ENCODE measurements at places on chromosomes 2 and 18. TPM values are rescaled to one million over a fixed set of nuclear protein-coding genes. Genes with fewer than 3 reads are reported as not detected.
A peak's percentile ranks its signal among the peaks of the same experiment; 100 is the strongest.

DNA sequence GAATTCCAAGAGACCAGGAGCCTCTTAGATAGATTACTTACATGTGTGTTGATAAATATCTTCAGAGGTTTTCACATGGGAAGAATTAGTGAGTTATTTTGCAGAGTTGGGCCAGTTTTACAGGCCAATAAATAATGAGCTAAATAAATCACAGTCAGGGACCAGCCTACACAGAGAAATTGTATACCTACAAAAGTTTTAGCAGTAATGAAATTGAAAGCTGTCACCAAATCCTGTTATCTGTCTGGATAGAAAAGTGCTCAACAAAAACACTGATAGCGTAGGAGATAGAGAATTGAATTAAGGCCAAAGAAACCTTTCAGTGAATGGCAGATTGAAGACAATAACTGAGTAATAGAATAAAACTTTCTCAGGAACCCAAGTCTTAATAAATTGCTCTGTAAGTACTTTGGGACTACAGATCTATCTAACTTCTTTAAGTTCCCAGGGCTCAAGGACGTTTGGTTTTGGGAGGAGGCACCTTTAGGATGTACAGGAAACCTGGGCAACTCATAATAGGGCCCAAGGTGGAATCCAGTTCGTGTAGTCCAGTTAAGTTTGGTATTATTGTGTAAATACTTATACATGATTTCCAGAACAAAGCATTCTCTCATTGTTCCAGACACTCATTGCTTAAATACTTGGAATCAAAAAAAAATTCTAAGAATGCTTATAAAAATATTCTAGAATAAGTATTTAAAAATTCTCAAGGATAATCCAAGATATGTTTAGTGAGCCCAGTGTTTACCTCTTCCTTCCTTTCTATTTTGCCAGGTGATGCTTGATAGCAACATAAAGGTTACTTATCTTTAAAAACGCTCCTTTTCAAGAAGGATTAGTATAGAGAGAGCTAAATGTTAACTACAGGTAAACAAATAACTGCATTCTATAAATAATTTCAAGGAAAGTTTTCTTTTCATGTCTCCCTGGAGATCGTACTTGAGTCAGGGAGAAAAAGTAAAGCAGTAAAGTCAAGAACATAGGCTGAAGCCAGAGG is 134.5 kb downstream of the NCKAP5 start:
- no peak for DNase-seq

Gene RGPD6
- 11.6 TPM for polyA plus RNA-seq

- no peak for DNase-seq
Measured at GRCh38 chr2:165471349-165471950, 2.0 kb downstream of the CSRNP3 start.

DNA sequence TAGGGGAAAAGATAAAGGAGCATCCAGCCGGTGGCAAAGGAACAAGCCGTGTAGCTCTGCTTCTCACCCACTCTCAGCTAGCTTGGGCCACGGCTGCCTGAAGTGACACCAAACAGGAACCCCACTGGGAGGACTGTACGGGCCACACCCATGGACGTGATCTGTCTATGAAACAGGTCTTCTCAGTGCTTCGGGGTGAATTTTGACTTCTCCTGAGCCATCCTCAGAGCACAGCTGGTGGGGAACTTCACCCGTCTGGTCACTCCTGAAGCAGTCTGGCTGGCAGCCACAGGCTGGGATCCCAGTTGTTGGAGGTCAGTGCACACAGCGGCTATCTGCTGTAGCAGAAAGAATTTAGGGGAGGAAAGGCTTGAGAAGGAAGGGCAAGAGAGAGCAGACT is 223.8 kb downstream of the FAM210A start:
- no peak for DNase-seq

DNA sequence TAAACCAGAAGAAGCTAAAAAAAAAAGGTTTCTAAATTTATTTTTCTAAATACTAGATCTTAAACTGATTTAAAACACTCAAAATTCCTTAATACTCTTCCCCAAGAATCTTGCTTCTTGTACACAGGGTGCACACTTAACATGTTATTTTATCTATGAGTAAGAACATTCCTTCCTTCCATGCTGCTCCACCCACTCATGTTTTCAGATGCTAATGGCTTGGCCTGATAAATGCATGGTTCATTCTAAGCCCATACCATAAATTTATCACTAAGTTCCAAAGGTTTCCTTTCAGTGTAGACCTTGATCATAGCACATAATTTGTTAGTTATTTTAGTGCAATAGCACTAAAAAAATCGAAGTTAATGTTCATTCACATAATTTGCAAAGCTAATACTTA is 8.1 kb downstream of the FBXO48 start:
- peak; percentile 72 for DNase-seq

Gene BMP10
- polyA plus RNA-seq, result not detected

DNA sequence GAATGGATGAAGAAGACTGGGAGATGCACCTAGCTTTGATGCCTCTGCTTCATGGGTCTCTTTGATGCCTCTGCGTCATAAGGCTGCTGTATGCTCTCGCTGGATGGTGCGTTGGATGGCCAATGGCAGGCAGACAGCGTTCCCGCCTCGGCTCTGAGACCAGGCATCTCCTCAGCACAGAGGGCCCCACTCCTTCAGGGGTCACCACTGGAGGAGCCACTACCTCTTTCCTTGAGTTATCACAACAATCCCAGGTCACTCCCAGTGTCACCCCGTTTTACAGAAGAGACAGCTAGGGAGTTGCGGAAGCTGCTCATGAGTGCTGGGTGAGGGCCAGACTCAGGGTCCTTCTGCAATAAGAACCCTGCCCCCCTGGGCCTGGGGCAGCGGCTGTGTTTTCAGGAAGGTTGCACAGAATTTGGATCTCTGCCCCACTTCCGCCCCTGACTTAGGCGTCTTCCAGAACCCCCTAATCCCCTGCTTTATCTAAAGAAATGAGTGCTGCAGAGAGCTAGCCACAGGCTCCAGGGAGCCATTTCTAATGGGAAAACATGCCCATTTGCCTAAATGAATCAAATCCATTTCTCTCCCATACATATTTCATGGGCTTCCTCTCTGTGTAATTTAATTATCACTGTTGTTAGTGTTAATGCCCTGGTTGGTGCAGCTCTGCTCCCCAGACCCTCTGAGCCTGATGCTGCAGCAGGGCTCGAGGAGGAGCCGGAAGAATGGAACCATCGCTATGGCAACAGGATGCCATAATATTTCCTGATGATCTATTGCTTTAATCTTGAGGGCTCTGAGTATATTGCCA is 131.8 kb upstream of the HS6ST1 start:
- DNase-seq, result no peak

- no peak for DNase-seq
Measured at GRCh38 chr2:233820774-233821105, 33.6 kb downstream of the HJURP start.

- no peak for DNase-seq
Measured at GRCh38 chr2:75580606-75581005, 19.9 kb upstream of the EVA1A start.

Gene SNRPD1
- 162 TPM for polyA plus RNA-seq

DNA sequence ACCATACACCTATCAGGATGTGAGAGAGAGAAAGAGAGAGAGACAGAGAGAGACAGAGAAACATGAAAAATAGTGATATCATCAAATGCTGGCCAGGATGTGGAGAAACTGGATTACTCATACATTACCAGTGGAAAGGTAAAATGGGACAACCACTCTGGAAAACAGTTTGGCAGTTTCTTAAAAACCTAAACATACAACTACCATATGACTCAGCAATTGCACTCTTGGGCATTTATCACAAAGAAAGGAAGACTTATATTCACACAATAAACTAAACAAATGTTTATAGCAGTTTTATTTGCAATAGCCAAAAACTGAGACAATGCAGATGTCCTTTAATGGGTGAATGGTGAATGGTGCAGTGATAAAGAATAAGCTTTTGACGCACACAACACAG is 29.1 kb downstream of the SLC4A3 start:
- DNase-seq, result peak; percentile 22

Gene SH2D6
- not detected for polyA plus RNA-seq

DNA sequence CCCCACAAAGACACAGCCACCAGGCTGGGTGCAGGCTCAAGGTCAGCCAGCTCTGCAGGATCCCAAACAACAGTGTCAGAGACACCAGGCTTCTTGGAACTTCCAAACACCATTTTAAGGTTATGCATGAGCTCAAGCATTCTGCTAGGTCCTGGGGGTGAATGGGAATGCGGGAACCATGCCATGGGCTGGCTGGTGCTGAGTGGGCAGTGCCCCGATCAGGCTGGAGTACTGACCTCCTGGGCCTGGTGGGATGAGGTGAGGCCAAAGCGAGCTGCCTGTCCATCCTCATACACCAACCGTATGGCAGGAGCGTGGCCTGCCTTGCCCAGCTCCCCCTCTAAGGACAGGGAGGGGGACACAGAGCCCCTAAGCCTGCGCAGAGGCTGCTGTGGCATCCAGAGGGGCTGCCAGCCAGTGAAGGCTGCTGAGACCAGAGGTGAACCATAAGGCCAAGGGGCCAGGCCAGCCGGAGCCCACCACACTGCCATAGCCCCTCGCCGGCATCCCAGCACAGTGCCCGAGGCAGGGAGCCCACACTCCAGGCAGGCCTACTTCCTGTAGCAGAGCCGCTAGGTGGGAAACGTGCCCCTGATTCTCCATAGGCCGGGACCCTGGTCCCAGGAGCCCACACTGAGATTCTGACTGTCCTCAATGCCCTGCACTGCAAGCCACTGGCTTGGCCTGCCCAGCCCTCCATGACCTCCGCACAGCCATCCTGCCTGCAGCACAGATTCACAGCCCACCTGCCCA is 135.0 kb downstream of the HDAC4 start:
- no peak for DNase-seq

DNA sequence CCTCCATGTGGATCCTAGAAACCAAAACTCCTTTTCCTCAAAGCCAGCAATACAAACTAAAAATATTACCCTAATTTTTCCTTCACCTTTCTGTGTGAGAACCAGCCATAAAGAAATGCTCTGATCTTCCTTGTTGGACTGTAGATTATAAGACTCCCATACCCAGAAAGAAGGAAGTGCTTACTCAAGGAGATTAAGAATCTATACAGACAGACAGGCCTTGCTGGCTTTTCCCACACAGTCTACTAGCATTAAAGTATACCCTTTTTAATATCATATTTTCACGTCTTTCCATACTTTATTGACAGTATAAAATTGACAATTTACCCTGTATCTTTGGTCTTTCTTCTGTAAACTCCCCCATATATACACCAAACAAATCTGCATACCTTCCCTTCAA is 139.0 kb downstream of the GULP1 start:
- DNase-seq, result no peak

Gene CFAP210
- not detected for polyA plus RNA-seq

- no peak for DNase-seq
Measured at GRCh38 chr18:55838319-55838718, 250.3 kb upstream of the TCF4 start.

- DNase-seq, result peak; percentile 78
Measured at GRCh38 chr2:97699765-97700444, 13.5 kb upstream of the ZAP70 start.

DNA sequence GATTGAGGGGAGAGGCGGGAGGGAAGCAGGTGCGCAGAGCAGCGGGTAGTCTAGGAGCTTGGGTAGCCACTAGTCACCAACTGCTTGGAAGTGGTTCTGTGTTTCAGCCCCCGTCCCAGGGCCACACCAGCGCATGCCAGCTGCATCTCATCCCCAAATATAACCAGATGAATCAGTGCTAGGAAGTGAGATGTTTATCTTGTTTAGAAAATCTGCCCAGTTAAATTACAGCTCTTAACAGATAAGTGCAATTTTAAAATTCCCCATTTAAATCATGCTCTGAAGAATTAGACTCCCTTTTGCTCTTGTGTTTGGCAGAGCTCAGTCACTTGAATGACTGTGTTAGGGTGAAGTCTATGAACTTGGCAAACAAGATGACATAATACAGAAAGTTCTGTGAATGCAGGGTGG is 193.8 kb downstream of the SEPTIN10 start:
- peak; percentile 55 for DNase-seq

DNA sequence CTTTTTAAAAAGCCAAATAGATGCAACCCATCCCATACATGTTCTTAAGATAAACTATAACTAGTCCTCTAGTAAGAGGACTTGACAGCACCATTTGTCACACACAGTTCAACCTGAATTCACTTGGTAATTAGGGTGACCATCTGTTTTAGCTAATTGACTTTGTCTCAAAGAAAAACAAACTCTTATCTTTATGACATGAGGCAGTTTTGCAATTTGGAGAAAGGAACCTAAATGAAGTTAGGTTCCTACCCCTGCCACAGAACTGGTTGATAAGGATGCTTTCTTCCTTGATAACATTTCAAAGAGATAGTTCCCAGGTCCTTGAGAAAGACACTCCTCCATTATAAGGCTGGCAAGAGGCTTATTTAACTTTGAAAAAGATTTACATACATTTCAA is 57.4 kb upstream of the LRRTM1 start:
- no peak for DNase-seq

DNA sequence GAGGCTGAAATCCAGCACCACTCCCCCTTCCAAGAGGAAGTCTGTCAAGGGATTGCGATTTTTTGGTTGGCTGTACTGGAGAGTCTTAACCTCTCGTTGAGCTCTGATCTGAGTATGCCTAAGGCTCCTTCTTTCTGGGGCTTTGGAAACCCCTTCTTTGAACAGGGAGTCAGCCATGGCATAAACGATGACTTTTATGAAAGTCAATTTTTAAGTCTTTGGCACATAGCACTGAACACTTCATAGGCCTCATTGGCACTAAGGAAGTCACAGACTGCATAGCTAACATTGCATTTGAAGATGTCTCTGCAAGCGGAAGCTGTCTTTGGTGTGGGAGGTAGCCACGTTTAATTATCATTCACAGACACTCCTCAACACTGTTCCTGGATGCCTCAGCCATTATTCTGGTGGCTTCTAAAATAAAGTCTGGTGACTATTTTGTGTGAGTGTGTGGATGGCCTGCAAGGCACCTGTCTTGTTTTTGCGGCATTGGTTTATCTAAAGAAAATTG is 148.2 kb upstream of the NCK2 start:
- no peak for DNase-seq

DNA sequence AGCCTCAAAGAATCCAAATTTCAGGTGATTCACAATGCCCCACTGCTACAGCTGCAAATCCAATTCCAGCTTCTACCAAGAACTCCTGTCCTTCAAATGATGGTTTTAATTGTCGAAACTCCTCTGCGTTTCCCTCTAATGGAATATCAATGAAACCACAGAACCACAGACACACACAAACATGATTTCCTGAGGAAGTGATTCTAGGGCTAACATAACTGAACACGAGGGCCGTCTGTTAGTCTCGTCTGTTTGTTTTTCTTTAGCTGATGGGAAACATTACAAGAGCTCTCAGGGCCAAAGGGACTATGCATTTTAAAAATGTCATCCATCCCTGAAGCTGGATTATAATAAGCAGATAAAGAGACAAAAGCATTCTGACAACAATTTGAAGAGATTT is 59.4 kb downstream of the RNF152 start:
- no peak for DNase-seq

Measured in GM23248 (cell line).